EH (cell line): ENCODE measurements at places on chromosomes 1 and 21.

GRCh38 chr1:209823143-209824041 is 4.4 kb upstream of the UTP25 start:
- peak; percentile 75 for DNase-seq

GRCh38 chr1:20061866-20062265 is 8.1 kb upstream of the PLA2G5 start:
- DNase-seq = no peak

DNA sequence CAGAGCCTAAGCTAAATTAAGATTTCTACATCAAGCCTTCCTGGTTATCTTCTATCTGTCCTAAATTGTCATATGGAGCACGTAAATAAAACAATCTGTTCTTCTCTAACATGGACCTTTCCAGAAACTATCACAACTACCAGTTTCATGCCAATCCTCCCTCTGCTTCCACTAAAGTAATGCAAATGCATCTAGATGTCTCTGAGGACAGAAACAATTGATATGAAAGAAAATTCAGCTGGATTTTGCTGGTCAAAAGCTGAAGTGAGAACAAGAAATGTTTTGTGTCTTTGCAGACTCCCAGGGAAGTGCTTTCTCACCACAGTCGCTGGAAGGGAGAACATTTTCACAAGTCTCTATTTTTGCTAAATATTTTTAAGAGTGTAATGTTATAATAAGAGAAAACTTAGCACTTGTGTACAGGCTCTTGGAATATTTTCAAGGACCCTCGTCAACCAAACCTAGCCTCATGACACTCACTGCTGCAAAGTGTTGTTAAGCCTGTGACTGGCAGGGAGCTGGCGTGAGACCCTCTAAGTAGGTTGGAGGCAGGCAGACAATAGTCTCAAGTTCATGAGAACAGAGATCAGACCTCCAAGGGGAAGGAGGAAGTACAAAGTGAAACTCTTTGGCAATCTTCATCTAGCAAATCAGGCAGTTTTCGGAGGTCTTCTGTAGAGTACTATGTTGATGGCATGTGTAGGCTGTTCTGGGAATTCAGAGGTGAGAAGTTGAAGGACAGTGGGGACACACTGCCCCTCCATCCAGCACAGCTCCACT is 38.8 kb downstream of the DNASE2B start:
- no peak for DNase-seq

DNA sequence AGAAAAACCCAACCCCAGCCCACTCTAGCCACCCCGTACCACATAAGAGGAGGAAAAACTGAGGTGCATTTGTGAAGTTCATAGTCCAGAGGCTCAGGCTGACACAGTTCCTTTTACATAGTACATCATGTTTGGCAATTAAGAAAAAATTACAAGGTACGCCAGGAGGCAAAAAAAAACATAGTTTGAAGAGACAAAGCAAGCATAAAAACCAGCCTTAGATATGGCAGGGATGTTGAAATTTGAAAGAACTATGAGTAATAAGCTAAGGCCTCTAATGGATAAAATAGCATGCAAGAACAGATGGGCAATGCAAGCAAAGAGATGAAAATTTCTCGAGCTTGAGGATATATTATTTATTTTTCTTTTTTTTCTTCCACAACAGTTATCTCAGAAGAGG is 31.9 kb downstream of the MIXL1 start:
- DNase-seq = no peak

GRCh38 chr1:214066936-214067335 is 79.2 kb downstream of the PROX1 start:
- no peak for DNase-seq

GRCh38 chr1:208799186-208799585 is 555.0 kb upstream of the PLXNA2 start:
- DNase-seq = no peak

DNA sequence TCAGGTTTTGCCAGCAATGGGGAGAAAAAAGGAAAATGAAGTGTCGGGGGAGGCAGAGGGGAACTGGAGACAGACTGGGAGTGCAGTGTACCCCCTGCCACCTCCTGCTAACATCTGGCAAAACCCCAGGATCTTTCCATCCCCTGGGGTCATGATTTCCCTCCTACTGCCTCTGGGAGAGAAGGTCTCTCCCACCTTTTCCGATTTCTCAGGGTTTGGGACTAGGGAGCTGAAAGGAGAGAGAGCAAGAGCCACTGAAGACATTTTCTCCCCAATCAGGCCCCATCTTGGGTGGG is 5.1 kb downstream of the FHL3 start:
- no peak for DNase-seq

- no peak for DNase-seq
Measured at GRCh38 chr1:232176222-232176621, 453.7 kb downstream of the SIPA1L2 start.

- DNase-seq = no peak
Measured at GRCh38 chr21:38667291-38667870, 138.3 kb upstream of the ETS2 start.

- DNase-seq = no peak
Measured at GRCh38 chr21:40447016-40447415, 399.9 kb downstream of the DSCAM start.

DNA sequence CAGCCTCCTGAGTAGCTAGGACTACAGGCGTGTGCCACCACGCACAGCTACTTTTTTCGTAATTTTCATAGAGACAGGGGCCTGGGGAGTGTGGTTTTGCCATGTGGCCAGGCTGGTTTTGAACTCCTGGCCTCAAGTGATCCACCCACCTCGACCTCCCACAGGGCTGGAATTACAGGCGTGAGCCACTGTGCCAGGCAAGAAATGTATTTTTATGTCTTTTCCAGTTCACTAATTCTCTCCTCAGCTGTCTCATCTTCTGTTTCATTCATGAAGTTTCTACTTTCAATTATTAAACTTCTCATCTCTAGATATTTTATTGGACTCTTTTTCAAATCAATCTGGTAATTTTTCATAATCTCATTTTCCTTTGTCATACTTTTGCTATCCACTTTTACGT is 72.1 kb upstream of the DISP3 start:
- no peak for DNase-seq

DNA sequence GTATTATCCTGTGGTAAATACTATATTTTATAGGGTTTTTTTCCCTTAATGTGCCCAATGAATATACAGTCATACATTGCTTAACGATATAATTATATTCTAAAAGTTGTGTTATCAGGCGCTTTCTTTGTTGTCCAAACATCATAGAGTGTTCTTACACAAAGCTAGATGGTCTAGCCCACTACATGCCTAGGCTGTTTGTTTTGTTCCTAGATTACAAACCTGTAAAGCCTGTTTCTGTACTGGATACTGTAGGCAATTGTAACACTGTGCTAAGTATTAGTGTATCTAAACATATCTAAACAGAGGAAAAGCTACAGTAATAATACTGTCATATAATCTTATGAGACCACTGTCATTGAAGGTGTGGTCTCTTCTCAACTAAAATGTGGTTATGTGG is 242.6 kb upstream of the C1orf105 start:
- no peak for DNase-seq

DNA sequence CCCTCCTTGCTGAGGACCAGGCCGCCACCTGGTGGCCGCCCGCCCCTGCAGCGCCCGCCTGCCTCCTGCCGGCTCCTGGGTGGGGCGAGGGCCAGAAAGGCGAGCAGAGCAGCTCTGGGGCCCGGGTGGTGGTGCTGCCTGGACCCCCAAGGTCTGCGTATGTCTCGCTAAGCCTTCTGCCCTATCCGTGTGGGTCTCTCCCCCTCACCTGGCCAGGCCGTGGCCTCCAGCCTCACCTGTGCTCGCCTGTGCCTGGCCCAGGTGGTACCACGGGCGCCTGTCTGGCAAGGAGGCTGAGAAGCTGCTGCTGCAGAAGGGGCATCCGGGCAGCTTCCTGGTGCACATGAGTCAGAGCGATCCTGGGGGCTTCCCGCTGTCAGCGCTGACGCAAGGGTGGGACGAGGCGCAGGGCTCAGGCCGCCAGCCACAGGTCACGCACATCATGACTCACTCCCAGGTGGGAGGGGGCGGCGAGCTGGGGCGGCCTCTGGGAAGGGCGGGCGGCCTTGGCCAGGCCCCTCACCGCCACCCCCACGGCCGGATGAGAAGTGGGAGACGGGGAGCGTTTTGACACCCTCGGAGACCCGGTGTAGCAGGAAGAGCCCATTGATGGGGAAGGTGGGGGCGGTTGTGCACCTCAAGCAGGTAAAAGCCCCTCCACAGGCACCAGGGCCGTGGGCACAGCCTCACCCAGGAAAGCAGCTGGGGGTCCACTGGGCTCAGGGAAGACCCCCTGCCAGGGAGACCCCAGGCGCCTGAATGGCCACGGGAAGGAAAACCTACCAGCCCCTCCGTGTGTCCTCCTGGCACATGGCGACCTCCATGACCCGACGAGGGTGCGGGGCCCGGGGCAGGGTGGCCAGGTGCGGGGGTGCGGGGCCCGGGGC is 9.9 kb downstream of the RNF223 start:
- peak; percentile 76 for DNase-seq

- DNase-seq = no peak
Measured at GRCh38 chr1:88744142-88744541, 60.1 kb downstream of the PKN2 start.

DNA sequence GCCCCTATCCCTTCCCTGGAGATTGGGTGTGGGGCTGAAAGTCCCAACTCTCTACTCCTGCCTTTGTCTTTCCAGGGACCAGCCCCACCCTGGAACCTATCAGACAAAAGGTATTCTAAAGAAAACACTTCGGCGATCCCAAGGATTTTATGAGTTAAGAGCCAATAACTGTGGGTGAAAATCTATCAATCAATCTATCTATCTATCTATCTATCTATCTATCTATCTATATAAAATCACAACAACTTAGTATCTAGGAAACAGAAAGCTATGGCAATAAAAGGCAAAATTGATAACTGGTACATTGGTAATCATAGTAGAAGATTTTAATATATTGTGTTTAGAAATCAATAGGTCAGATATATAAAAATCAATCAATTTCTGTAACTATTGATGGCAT is 22.9 kb downstream of the TRIM11 start:
- no peak for DNase-seq

- DNase-seq = peak; percentile 76
Measured at GRCh38 chr1:186559601-186560116, 98.7 kb upstream of the PDC start.

DNA sequence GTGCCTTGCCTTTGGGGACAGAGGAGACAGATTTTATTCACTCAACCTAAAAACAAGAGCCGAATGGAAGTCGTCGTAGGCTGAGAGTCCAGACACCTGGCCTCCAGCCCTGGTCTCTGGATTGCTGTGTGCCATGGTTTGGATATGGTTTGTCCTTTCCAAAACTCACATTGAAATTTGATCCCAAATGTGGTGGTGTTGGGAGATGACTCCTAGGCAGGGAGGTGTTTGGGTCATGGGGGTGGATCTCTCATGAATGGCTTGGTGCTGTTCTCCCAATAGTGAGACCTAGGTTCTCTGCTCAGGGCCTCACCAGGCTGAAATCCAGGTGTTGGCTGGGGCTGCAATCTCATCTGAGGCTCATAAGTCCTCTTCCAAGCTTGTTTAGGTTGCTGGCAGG is 75.5 kb downstream of the FOXD2 start:
- no peak for DNase-seq

DNA sequence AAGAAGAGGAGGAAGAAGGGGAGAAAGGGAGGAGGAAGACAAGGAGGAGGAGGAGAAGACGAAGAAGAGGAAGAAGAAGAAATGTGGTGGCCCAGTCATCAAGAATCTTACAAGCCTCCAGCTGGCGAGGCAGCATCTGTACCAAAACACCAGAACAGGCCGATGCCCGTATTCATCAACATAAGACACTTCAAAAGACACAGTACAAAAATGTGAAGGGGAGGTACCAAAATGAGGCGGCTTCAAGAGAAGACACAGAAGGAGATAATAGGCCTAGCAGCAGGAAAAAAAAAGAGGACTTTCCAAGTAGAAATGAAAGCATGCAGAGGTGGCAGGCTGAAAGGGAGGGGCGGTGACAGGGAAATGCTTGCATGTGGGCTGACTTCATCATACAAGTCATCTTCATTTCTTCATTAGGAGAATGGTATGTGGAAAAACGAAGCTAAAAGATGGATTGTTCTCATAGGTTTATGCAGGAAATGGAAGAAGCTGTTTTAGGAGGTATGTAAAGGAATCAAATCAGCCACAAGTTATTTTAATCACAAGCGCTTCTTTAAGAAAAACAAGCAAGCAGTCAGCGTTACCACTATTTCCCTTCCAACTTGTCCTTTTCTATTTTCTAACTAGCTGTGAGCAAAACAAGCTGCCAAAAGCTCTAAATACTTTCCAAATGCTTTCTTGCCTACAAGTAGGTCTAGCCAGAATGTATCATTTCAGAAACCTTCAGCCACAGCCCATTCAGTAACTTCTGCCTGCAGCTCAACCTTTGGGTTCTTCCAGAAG is 192.3 kb downstream of the SLC45A1 start:
- DNase-seq = peak; percentile 95

DNA sequence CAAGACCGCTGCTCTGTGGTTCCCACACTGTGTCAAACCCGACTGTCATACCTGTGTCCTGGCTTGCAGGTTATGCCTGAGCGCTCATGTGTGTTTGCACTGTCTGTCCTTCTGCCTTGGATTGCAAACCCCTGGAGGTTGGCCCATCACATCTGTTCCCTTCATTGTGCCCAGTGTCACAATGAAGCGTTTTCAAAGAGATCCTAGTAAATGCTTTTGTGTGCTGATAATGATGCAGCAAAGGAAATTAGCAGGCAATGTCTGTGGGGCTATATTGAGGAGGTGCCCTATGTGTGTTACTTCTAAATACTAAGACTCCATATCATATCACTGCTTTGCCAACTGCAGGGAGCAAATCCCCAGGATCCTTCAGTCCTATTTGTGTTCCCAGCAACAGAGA is 424.4 kb upstream of the NFIA start:
- DNase-seq = no peak

DNA sequence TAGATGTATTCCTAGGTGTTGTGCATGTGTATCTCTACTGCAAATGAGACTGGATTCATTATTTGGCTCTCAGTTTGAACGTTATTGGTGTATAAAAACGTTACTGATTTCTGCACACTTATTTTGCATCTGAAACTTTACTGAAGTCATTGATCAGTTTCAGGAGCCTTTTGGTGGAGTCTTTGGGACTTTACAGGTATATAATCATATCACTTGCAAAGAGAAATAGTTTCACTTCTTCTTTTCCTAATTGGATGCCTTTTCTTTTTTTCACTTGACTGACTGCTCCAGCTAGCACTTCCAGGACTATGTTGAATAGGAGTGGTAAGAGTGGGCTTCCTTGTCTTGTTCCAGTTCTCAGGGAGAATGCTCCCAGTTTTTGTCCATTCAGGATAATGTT is 252.2 kb downstream of the SMYD3 start:
- DNase-seq = no peak

GRCh38 chr1:235516862-235517446 is 12.7 kb upstream of the B3GALNT2 start:
- DNase-seq = no peak

GRCh38 chr1:15028102-15028501 is 125.4 kb upstream of the TMEM51 start:
- peak; percentile 89 for DNase-seq

GRCh38 chr1:185284533-185285276 is 32.3 kb downstream of the IVNS1ABP start:
- peak; percentile 56 for DNase-seq
